ENCODE measurements at places on chromosomes 3 and 15.

DNA sequence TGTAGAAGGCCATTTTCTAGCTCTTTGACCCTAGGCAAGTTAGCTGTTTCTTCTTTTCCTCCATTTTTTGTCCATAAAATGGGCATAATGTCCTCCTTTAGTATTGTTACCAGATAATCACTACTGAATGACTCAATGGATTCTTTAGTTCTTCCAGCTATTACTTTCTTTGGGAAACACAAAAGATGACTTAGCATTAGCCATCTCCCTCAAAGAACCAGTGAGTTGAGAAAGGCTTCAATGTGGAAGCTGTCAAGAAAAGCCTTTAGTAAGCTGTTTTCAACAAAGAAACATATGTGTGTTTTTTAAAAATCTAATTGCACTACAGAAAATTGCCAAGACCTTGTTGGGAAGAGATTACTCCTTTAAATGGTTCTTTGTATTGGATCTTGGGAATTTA, 135.7 kb downstream of the SLC9A9 start:
- no peak for DNase-seq

- no peak for DNase-seq
These were observed 169.7 kb upstream of the TBC1D5 start for GRCh38 chr3:17911986-17912760.

GRCh38 chr3:77052051-77052501, 12.2 kb downstream of the ROBO2 start:
- no peak for DNase-seq

DNA sequence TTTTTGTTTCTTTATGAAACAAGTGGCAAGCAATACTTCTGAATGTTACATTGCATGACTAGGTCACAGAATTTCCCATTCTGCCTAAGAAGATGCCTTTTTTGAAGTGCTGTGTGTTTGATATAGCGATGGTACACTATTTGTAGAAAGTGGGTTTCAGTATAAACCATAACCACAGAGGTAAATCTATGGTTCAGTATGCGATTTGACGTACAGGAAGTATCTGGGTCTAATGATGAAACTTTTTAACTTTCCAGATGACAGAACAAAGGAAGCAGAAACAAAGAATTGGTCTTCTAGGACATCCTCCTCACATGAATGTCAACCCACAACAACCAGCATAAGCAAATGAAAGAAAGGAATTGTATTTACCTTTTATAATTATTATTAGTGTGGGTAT, 133.4 kb upstream of the BHLHE40 start:
- DNase-seq, result no peak

- no peak for DNase-seq
These were observed 4.5 kb upstream of the MRPS22 start for GRCh38 chr3:139339219-139339906.

DNA sequence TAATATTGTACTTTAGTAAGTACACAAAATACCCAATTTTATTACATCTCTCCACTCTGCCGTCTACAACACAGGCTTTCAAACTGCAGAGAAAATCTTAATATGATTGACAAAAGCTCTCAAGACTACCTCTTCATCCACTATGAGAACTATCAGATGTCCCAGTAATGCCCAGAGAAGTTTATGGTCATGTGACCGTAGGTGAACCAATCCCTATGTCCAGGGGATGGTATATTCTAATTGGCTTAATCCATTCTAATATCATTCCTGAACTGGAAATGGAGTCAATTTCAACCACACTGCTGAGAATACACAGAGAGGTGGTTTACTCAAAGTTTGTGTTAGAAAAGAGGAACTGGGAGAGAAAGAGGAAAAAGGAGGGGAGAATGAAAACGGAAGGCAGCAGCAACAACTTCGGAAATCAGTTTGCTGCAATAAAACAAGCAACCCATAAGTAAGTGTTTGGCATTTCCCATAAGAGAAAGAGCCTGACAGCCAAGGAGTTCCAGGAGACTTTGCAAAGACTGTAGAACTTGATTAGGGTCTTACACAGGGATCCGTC, 7.3 kb downstream of the SST start:
- no peak for DNase-seq

DNA sequence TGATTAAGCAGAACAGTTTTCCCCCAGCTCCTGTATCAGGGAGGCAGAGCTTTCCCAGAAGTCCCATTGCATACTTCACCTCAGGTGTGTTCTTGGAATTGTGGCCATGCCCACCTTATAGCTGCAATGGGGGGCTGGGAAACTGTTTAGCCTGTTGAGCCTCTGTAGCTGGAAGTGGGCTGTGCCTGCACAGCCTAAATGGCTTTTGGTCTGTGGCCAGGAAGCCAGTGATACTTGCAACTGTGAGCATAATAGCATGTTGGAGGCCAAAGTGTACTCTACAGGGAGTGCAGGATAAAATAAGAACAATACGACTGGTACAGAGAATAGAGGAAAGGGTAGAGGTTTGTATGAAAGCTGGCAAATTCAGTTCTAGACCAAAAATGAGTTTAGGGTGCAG, 248.5 kb downstream of the PTPRG start:
- DNase-seq, result no peak

DNA sequence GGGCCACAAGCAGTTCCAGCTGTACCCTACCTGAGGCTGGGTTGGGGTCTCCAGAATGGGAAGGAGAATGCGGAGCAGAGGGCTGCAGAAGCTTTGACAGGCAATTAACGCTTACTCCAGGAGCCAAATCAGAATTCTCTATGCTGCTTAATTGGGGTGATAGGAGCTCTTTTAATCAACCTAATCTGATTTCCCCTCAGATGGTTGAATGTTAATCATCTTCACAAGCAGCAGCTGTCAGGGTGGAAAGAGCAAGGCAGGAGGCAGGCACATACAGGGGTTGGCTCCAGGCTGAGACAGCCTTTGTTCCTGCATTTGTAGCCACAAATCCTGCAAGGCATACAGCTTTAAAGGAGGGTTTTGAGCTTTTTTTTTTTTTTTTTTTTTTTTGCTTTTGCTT, 2.6 kb downstream of the CILP start:
- DNase-seq, result no peak

- DNase-seq, result no peak
These were observed 66.0 kb downstream of the GOLIM4 start for GRCh38 chr3:168029705-168030104.

DNA sequence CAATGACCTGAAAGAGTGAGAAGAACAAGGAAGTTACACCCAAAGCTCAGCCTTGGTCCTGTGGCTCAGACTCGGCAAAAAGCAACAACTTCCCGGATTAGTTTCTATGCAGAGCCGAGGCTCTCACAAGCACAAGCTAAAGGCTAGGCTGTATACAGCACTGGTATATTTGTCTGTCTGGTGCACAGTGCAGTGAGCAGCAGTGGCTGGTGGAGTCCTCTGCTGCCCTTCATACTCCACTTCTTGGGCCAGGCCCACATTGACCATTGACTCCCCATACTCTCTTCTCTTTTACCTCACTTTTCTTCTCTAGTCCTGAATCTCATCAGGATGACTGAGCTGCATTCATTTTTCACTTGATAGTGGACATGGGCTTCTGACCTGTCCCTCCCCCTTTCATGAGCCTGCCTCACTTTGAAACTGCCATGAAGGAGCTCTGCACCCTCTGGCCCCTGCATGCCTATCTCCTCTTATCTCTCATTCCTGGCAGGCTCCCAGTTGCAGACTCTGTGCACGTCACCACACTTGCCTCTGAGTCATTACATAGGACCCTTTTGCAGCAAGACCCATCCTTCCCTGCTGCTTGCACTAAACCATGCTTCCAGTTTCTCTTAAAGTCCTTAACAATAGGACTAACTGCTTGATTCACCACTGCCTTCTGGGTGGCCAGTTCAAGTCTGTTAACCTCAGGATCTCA, 379.3 kb downstream of the NTRK3 start:
- DNase-seq, result no peak

- no peak for DNase-seq
These were observed 841.9 kb downstream of the CADM2 start for GRCh38 chr3:85800676-85801075.

DNA sequence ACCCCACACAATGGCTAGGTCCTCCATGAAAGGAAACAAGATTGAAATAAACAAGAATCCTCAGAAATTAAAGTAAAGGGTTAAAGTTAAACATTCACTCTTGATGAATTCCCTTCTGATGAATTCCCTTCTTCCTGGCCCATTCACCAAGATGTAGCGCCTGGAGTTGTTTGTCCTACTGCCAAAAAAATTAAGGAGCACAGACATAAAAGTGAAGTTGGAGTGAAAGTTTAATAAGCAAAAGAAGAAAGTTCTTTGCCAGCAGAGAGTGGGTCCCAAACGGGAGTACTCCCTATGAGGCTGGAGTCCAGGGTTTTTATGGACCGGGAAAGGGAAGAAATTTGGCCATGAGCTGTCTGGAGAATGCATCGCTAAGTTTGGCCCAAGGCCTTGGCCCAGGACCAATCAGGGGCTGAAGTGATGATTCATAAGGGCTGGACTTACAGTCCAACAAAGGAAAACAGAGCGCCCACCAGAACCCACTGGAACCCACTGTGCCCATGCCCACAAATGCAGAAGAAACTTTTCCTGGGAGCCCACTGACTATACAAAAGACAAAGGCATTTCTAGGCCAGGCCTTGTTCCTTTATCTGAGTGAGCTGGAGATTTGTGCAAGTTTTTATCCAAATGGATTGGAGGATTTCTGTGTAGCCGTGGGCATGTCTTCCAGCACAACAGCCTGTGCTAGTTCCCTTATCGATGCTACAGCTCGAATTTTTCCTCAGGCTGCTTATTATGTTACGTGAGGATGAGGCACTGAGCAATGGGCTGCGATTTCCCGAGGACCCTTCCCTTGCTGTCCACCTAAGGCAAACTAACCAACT, 1561.6 kb downstream of the OTOL1 start:
- DNase-seq, result no peak

GRCh38 chr3:172595664-172596393, 72.6 kb upstream of the TNFSF10 start:
- DNase-seq, result no peak

- DNase-seq, result no peak
These were observed 88.5 kb upstream of the SKOR1 start for GRCh38 chr15:67736810-67737209.

DNA sequence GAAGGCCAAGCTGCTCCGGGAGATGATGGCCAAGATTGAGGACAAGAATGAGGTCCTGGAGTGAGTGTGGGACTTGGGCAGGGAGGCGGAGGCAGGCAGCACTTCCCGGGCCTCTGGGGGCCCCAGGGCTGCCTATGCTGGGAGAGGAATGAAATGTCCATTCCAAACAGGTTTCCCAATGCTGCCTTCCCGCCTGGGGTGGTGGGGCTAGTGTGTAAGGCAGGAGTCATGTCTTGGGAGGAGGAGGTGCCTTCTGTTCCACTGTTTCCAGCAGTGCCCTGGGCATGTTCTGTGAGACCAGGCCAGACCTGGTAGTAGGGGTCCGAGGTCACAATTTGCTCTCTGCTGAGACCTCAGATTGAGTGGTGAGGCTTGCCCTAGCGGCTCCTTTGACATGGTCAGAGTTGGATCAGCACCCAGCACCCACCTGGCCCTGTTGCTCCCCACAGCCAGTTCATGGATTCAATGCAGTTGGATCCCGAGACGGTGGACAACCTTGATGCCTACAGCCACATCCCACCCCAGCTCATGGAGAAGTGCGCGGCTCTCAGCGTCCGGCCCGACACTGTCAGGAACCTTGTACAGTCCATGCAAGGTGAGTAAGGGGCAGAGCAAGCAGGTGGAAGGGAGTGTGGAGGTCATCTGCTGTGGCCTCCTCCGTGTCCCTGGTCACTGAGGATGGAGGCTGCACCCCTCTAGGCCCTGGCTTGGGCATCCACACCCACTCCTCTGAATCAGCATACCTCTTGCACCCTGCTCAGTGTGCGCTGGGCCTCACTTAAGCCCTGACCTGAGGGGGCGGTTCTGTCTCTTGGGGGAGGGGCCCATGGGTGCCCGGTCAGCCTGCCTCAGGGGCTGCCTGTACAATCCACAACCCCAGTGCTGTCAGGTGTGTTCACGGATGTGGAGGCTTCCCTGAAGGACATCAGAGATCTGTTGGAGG, 27.3 kb downstream of the PTPN23 start:
- DNase-seq, result no peak

- DNase-seq, result no peak
These were observed 275.9 kb upstream of the TBL1XR1 start for GRCh38 chr3:177473184-177473583.

- no peak for DNase-seq
These were observed 84.3 kb downstream of the ATP1B3 start for GRCh38 chr3:141960731-141961130.

- no peak for DNase-seq
These were observed 399.9 kb upstream of the CBLB start for GRCh38 chr3:106268696-106269095.

DNA sequence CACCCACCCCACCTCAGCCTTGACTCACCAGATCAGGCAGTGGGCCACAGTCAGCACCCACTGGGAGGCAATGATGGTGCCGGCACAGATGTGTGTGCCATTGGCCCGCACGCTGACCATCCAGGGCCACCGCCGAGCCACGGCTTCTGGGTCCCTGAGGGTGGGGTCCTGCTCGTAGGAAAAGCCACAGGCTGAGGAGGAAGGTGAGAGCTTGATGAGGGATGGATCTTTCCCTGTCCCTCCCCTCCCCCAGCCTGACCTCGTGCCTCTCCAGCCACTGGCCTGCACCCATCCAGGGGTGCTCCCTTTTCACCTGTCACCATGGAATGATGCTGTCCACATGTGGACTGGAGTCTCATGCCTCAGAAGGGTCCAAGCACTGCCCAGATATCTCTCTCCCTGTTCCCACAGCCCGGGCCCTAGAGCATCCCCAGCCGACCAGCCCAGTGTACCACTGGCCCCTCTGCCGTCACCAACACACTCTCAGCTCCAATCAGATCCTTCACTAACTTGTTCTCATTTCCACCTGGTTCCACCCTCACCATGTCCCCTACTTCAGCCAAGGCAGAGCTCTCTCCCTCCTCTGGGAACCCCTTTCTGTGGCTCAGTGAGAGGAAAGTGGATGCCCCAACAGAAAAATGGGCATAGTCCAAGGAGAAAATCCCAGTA, 2.0 kb downstream of the PRSS50 start:
- DNase-seq, result no peak

GRCh38 chr3:183260167-183260904, 7.3 kb downstream of the B3GNT5 start:
- no peak for DNase-seq

GRCh38 chr3:11144996-11145395, 9.3 kb upstream of the HRH1 start:
- DNase-seq, result no peak

DNA sequence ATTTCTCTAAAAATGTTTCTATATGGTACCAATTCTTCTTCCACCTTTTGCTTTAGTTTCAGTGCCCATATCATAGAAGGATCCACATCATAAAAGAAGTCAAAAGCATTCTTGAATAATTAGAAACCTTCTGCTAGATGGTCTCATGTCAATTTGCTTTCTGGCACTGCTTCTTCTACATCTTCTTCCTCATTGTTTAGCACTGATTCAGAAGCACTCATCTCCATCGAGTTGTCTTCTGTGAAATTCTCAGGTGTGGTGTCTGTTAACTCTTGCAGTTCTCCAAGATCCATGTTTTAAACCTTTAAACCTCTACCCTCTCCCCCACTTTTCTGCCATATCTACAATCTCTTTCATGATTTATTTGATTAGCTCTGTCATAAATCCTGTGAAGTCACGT, 154.8 kb downstream of the WDR76 start:
- no peak for DNase-seq

- DNase-seq, result no peak
These were observed 48.4 kb upstream of the SEC22A start for GRCh38 chr3:123153125-123154019.
